Glutamatergic neuron (in vitro differentiated cells): ENCODE measurements at places on chromosomes 5 and 9. TPM values are rescaled to one million over a fixed set of nuclear protein-coding genes. Genes with fewer than 3 reads are reported as not detected.

The MTREX gene
- 81.9 TPM for total RNA-seq

The GPX8 gene
- 2.7 TPM for total RNA-seq

The CER1 gene
- total RNA-seq: 3.0 TPM

The SNX2 gene
- total RNA-seq: 47.0 TPM

The SMIM33 gene
- not detected for total RNA-seq

DNA sequence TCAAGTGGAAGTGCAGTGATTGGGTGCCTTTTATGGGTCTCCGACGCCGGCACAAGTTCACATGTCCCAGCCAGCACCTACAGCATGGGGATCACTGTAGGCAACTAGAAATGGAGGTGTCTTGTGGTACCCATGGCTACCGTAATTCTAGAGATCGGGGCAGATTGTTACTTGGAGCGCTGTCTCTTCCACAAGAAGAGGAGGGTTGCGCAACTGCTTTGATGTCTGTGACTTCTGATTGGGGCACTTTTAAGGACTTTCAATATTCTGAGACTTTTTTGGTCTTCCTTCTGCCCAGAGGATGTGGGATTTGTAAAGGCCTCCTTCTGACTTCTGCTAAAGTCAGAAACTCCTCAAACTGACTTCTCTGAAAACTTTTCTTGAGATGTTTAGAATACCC, 41.9 kb downstream of the GLRX start:
- no peak for DNase-seq

DNA sequence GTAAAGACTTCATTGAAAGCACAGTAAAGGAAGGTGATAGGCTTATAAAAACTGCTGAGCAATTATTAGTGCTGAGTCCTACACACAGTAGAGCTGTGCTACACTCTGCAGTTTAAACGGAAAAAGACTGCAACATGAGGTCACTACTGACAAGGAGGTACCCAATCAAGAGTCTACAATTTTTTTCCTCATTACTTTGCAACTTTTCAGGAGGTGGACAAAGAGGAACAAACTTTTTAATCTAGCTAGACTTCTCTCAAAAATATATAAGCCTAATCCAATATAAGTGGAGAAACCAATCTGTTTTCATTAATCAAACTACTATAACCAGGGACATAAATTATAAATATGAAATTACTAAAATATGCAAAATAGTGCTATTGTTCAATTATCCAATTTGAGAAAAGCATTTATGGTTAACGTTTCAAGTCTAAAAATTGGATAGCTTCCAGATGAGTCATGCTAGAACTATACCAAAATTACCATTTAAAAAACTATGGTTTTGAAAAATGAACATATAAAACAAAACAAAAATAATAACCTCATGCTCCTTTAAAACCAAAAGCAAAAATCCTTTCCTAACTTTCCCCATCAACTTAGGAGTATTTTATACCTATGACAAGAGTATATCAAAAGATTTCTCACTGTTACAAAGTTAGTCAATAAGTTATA, 37.7 kb downstream of the FAM13B start:
- no peak for DNase-seq

- DNase-seq: no peak
Measured at GRCh38 chr5:143955141-143955540, 143.2 kb downstream of the HMHB1 start.

- DNase-seq: no peak
Measured at GRCh38 chr5:15889001-15889400, 290.6 kb downstream of the MARCHF11 start.

GRCh38 chr5:91011029-91011428, 372.1 kb downstream of the ARRDC3 start:
- DNase-seq: no peak

DNA sequence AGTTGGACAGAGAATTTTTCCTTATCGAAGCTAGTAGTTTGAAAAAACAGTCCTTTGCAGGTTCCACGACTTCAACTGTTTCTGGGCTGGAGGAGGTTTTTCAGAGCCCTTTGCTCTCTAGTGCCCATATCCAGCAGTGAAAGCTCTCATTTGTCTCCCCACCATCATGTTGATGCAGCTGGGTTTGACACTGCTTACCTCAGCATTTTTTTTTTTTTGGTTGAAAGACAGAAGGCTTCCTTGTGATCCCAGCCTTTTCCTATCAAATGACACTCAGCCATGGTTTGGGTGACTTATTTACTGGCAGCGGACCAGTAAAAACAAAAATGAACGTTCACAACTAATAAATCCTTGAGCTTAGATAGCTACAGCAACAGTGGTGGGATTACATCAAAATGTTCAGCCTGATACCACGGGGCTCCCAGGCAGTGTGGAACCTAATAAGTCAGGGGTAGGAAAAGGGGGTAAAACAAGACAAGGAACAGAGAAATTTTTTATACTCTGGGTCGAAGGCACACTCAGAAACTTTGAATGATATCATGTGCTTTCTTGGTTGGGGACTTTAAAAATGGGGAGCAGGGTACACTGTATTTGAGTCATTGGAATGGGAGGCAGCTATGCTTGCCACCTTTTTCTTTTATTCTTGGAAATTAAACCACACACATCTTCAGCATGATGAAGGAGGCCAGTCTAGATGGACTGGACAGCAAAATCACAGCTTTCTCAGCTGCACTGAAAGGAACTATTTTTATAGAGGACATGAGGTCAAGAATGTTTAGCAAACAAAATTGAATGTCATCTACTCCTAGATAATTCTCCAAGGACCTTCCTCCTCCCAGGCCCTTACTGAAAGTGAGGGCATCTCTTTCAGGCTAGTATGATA, 308.9 kb upstream of the MPDZ start:
- no peak for DNase-seq

- DNase-seq: no peak
Measured at GRCh38 chr9:35274993-35275392, 113.2 kb downstream of the UNC13B start.

DNA sequence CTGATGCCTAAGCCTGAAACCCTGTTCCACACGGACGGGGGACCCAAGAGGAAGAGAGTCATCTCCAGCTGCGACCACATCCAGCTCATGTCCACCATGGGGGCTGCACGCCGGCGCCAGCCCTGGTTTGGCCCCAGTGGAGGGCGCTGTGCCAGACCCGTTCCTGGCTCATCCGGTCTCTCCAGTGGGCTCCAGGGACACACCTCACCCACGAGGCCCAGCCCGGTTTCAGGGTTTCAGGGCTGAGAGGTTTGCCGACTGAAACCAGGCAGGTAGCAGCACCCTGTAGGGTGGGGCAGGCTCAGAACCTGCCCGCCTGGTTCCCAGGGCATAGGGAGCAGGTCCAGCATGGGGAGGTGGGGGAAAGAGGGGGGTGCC, 71.4 kb upstream of the STXBP1 start:
- no peak for DNase-seq

DNA sequence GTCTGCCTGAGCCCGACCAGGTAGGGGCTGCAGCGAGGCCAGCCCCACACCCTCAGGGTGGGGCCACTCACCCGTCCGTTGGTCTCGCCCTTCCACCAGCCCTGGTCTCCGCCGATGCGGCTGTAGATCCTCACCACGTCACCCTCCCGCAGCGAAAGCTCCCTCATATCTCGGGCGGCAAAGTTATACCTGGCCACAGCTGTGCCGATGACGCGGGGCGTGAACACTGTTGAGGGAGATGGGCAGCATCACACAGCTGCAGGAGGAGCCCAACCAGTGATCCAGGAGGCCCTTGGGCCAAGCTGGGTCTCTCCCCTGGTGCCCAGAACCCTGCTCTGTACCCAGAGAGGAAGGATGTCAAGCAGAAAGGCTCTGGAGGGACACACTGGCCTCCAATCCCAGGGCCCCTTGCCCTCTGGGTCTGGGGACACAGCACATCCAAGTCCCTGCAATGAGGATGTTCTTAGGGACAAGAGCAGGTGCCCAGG, 30.3 kb upstream of the SARDH start:
- DNase-seq: no peak

DNA sequence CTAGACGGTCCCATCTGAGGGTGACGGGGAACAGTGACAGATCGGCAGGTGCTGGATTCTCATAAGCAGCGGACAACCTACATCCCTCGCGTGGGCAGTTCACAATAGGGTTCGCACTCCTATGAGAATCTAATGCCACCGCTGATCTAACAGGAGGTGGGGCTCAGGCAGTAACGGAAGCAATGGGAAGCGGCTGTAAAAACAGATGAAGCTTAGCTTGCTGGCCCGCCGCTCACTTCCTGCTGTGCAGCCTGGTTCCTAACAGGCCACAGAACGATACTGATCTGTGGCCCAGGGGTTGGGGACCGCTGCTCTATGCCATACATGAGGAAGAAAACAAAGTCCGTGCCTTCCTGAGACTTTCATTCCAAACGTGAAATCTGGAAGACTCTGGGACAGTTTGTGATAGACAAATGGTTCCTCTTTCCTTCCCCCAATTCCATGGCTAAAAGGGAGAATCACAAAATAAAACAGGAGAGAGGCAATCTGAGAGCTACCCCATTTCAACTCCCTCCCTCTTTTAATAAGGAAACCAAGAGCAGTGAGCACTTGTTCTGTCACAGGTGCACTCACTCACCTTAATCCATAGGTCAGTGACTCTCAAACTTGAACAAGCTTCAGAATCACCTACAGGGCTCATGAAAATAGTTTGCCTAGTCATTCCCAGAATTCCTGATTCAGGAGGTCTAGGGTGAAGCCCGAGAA, 12.1 kb downstream of the PDCL start:
- DNase-seq: no peak

DNA sequence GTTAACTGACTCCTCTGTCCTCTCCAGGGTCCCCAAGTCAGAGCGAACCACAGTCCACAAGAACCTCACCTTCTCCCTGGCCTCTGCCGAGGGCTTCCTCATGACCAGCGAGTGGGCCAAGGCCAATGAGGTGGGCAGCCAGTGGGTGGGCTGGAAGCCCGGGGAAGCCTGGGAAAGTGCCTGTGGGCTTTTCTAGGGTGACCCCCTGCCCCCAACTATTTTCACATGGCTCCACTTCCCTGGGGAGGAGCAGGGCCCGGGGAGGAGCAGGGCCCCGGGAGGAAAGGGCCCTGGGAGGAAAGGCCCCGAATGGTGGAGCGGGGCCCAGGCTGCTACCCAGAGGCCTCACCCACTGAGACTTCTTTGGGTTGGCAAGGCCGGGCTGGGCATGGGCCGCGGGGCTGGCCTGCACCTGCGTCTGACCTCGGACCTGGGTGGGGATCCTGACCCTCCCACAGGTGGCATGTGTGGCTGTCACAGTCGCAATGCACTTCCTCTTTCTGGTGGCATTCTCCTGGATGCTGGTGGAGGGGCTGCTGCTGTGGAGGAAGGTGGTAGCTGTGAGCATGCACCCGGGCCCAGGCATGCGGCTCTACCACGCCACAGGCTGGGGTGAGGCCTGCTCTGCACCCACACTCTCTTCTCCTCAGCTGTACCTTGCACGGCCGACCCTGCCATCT, 17.9 kb downstream of the ADGRD2 start:
- no peak for DNase-seq

- DNase-seq: no peak
Measured at GRCh38 chr5:6493681-6494454, 45.2 kb downstream of the UBE2QL1 start.

GRCh38 chr5:60404171-60404570, 295.8 kb downstream of the DEPDC1B start:
- no peak for DNase-seq

GRCh38 chr5:141605523-141606277, 13.1 kb downstream of the DIAPH1 start:
- DNase-seq: no peak

- no peak for DNase-seq
Measured at GRCh38 chr9:102514541-102514940, 480.6 kb upstream of the CYLC2 start.

GRCh38 chr9:135156525-135157510, 69.3 kb downstream of the OLFM1 start:
- DNase-seq: no peak

DNA sequence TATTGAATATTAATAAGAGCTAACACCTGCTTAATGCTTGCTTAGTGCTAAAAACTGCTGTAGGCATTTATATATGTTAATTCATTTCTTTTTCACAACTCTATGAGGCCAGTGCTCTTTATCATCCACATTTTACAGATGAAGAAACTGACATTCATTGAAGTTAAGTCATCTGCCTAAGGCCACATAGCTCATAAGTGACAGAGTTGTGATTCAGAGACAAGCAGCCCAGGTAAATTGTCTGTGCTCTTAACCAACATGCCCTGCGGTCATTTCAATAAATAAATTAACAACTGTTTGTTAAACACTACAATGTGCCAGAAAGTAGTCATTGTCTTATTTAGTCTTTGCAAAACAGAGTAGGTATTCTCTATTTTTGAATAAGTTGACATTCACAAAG, 1354.4 kb upstream of the C9orf72 start:
- DNase-seq: no peak

GRCh38 chr5:35502206-35502605, 115.5 kb upstream of the SPEF2 start:
- no peak for DNase-seq
